ENCODE measurements at places on chromosomes 6 and 20.

DNA sequence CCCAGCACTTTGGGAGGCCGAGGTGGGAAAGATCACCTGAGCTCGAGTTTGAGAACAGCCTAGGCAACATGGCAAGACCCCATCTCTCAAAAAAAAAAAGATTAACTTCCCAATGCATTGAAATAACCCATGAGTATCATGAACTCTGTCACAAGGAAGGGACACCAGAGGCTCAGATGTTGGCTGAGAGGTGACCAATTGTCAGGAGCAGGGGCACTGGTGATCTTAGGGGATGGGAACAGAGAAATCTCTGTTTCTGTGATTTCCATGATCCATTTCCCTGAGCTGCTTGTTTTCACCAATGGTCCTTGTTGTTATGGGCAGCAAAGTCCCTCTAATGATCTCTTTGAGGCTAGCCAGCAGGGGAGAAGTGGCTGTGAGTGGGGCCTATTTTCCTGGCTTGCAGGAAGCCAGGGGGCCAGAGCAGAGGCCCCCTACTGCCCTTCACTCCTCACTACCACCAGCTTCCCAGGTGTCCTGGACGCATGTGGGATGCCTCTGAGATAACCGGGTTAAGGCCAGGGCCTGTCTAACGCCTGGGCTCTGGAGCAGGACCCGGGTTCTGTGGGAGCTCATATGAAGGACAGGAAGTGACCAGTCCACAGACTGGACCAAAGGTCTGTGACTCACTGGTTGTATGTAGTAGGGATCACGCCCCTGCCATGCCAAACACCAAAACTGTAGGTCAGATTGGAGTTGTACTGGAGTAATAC lies 54.4 kb downstream of the PCNA start:
- DNase-seq = no peak

- DNase-seq = peak; percentile 81
Observed at GRCh38 chr20:39048000-39048696, 86.0 kb downstream of the DHX35 start.

DNA sequence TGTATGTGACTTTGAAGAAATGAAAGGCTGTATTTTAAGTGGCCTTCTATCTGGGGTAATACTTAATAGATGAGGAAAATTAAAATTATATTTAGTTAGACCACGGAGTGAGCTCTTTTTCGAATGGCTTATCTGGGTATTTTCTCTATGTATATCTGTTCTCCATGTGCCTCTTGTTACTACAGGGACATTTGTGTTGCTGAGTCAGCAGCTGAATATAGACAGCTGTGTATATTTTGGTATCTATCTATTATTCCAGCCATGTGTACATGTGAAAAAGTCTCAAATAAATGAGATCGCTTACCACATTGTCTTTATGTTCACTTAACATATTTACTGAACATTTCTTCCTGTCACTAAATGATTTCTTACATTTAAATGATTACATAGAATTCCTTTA lies 57.2 kb downstream of the TMEM200A start:
- no peak for DNase-seq

DNA sequence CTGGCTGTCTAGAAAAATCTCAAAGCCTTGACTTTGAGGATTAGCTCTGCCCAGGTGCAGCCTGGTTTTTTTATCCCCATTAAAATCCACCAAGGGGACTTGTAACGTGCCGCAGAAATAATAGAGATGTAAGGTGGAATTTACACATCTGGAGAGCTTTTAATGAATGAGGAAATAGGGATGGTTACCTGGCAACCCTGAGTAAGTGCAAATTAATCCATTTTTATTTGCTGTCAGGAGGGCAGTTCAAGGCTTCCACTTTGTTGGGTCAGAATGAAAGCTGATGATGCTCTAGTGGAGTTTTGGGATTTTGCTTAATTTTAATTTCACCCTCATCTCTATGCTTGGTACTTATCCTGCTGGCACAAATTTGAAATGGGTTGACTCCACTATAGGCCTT lies 163.4 kb upstream of the CEP162 start:
- DNase-seq = no peak

- DNase-seq = no peak
Observed at GRCh38 chr6:19905584-19905983, 68.4 kb downstream of the ID4 start.

DNA sequence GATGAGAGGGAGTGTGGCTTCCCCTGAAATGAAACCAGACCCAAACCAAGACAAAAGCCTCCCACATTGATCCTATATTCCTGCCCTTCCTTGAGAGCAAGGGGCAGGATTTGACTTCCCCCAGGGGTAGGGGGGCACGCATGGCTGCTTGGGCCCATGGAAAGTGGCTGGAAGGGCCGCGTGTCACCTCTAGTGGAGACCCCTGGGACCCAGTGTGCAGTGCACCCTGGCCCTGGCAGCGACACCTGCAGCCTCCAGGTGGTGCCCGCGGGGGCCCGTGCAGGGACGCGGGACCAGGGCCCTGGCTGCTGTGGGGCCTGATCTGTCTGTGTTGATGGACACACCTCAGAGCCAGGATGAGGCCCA lies 18.0 kb upstream of the SLCO4A1 start:
- no peak for DNase-seq

- DNase-seq = no peak
Observed at GRCh38 chr20:15905661-15906060, 667.6 kb downstream of the KIF16B start.

DNA sequence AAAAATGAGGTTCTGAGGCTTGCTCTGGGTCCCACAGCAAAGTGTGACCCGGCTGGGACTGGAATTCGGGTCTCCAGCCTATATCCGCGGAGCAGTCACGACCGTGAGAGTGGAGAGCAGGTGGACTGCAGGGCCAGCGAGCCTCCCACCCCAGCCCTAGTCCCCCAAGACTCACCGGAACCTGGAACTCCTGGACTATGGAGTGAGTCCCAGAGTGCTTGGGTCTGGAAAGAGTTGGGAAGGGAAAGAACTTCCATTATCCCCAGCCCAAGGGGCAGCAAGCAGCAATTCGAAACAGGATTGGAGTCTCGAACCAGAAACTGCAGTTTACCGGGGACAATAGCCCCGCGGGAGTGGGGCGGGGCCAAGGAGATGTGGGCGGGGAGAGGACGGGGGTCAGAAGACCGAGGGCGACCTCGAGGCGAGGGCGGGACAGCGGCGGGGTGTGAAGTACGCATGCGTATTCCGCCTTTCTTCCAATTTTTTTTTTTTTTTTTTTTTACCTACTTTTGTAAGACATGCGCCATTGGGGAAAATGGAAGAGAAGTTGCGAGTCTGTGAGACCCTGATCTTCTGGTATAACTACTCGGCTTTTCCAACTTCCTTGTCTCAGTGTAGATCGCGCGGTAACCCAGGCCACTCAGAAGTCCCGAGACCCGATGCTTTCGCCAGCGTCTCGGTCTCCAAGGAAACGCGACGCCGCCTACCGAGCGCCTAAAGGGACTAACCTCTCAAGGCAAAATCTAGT lies at the start of gene C20orf96:
TSS of gene C20orf96 (minus strand) at position 667 of the 748 bp plus-strand sequence. CDS start at position 527, 140 bp downstream.
- DNase-seq = peak; percentile 94

Measured in nephron progenitor cell (in vitro differentiated cells).